Cardiac muscle cell (in vitro differentiated cells and primary cell): ENCODE measurements at places on chromosomes 2 and 18.

GRCh38 chr18:65934874-65935273 lies 184.1 kb downstream of the CDH7 start:
- DNase-seq = no peak
- no peaks in the 10 kb centered on the region for H3K27me3 ChIP-seq
- H3K4me3 ChIP-seq = no peak overlapping the region

GRCh38 chr18:76488190-76488589 lies 6.9 kb downstream of the ZNF516 start:
- no peaks in the 10 kb centered on the region for H3K27me3 ChIP-seq
- no peak overlapping the region for H3K27ac ChIP-seq
- DNase-seq = peak; percentile 87

DNA sequence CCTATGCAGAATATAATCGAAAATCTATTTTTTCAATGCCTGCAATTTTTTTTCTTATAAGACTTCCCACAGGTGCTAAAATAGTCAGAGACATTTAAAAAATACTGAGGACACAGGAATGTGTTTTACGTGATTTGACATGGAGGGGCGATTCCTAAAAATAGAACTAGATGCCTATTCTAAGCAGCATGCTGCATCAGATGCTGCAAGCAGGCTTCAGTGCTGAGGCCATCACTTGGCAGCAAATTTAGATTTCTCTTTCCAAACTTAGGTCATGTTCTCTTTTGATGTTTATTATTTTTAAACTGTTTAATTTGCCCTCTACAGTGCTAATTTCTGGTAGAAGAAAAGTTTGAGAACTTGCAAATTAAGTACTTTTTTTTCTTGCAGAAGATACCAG lies 43.7 kb upstream of the NCK2 start:
- H3K4me1 ChIP-seq = peaks cover 9% of the 10 kb centered on the region
- no peaks in the 10 kb centered on the region for H3K27me3 ChIP-seq
- no peaks in the 10 kb centered on the region for H3K36me3 ChIP-seq
- no peak overlapping the region for H3K4me3 ChIP-seq

- H3K4me1 ChIP-seq = no peaks in the 10 kb centered on the region
- DNase-seq = no peak
- H3K27ac ChIP-seq = no peak overlapping the region
- no peaks in the 10 kb centered on the region for H3K27me3 ChIP-seq
Observed at GRCh38 chr2:29336341-29337241, 221.4 kb downstream of the CLIP4 start.

DNA sequence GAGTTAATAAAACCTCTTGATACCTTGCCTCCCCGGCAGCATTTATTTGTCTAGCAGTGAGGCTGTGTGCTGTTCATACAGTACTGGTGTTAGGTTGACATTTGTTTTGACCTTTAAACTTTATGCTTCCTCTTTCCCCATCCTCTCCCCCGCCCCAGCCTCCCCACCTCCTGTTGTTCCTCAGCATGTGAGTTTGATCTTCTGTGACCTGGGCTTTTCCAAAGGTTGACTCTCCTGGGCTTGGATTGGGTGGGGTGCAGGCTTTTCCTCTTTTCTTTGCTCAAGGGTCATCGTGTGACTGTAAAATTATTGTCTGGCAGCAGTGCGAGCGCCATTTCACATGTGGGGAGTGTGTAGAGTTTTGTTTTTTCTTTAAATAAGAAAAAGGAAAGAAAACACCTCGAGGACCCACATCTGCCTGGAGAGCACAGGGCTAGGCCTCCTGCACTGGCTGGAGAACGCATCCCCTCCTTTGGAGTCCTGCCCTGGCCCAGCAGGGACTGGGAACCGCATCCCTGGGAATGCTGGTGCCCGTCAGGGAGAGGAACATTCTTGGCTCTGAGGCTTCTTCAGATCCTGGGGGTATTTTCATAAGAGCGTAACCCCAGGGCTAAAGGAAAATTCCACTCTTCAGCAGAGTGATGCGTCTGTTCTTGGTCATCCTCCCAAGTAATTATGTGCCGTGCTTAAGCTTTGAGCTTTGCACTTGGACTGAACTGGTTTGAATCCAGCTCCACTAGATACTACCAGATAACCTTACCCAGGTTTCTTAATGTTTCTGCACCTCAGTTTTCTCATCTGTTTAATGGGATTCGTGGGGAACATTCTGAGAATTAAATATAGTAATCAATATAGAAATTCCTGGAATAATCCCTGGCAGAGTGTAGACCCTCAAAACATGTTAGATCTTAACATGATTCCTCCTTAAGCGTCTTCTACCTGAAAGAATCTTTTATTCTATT lies 91.5 kb downstream of the SETBP1 start:
- H3K36me3 ChIP-seq = no peaks in the 10 kb centered on the region
- DNase-seq = no peak
- H3K27ac ChIP-seq = peak overlapping the region; percentile 5
- no peaks in the 10 kb centered on the region for H3K27me3 ChIP-seq
- no peak overlapping the region for H3K4me3 ChIP-seq

DNA sequence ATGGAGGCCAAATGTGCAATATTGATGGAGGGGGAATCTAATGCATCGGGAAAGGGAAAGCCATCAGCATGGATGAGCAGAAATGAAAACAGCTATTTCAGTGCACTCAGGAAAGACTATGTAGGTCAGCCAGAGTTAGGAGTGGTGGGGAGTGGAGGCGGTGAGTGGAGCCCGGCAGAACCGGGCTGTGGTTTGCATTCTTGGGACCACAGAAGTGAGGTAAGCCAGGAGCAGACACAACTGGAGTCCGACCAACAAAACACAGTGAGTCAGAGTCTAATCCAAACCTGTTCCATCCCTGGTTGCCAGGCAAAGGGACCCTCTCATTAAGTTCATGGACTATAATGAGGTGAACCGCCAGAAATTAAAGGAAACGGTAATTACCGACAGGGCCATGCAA lies 61.1 kb upstream of the RAB12 start:
- H3K4me1 ChIP-seq = no peaks in the 10 kb centered on the region
- no peak for DNase-seq
- H3K27ac ChIP-seq = no peak overlapping the region
- H3K36me3 ChIP-seq = no peaks in the 10 kb centered on the region
- no peaks in the 10 kb centered on the region for H3K27me3 ChIP-seq

DNA sequence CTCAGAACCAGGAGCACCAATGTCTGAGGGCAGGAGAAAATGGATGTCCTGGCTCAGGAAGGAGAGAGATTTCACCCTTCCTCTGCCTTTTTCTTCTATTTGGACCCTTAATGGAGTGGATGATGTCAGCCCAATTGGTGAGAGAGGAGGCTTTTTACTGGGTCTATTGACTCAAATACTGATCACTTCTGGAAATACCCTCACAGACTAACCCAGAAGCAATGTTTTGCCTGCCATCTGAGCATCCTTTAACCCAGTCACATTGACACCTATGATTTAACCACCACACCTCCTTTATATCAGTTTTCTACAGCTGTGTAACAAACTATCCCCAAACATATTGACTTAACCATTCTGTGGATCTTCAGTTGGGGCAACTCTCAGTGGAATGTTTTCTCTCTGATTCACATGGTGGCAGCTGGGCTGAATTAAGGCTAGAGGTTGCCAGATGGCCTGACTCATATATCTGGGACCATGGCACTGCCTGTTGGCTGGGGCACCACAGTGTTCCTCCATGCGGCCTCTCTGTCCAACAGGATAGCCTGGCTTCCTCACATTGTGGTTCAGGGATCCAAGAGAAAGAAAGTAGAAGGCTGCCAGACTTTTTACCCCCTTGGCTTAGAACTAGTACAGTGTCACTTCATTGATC lies 18.2 kb upstream of the MBOAT2 start:
- H3K36me3 ChIP-seq = no peaks in the 10 kb centered on the region
- H3K27ac ChIP-seq = no peak overlapping the region
- H3K27me3 ChIP-seq = no peaks in the 10 kb centered on the region
- no peaks in the 10 kb centered on the region for H3K4me1 ChIP-seq
- H3K4me3 ChIP-seq = no peak overlapping the region
- DNase-seq = no peak

DNA sequence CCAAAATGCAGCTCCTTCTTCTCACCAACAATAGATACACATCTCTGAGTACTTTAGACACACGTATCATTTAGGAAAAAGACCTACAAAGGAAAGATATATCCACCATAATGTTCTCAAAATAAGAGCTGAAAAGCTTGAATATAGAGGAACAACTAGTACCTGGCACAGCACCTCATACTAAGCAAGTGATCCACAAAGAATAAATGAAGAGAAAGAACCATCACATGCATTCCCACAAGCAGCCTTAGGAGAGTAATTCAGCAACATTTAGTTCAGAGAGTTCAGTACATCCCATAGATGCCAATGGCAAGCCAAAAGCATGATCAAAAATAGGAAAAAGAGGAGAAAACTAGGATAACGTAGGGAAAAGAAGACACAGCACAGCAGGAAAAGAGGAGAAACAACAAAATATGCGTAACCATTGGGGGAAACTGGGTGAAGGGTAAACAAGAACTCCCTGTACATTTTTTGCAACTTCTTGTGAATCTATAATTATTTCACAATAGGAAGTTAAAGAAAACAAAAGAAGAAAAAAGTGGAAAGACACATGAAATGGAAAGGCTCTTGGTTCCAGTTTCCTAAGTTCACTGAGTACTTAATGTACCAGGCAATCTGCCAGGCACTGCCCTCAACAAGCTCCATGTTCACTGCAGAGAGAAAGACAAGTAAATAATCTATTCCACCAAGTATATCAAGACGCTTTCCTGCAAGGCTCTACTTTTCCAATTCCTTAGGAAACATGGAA lies 22.3 kb downstream of the CLASP1 start:
- no peaks in the 10 kb centered on the region for H3K4me1 ChIP-seq
- H3K27ac ChIP-seq = no peak overlapping the region
- H3K36me3 ChIP-seq = no peaks in the 10 kb centered on the region
- no peaks in the 10 kb centered on the region for H3K27me3 ChIP-seq
- DNase-seq = peak; percentile 96

- H3K36me3 ChIP-seq = no peaks in the 10 kb centered on the region
- no peak overlapping the region for H3K4me3 ChIP-seq
- no peaks in the 10 kb centered on the region for H3K27me3 ChIP-seq
- peaks cover 12% of the 10 kb centered on the region for H3K4me1 ChIP-seq
- no peak overlapping the region for H3K27ac ChIP-seq
Observed at GRCh38 chr2:119315241-119315925, 51.3 kb downstream of the C2orf76 start.

DNA sequence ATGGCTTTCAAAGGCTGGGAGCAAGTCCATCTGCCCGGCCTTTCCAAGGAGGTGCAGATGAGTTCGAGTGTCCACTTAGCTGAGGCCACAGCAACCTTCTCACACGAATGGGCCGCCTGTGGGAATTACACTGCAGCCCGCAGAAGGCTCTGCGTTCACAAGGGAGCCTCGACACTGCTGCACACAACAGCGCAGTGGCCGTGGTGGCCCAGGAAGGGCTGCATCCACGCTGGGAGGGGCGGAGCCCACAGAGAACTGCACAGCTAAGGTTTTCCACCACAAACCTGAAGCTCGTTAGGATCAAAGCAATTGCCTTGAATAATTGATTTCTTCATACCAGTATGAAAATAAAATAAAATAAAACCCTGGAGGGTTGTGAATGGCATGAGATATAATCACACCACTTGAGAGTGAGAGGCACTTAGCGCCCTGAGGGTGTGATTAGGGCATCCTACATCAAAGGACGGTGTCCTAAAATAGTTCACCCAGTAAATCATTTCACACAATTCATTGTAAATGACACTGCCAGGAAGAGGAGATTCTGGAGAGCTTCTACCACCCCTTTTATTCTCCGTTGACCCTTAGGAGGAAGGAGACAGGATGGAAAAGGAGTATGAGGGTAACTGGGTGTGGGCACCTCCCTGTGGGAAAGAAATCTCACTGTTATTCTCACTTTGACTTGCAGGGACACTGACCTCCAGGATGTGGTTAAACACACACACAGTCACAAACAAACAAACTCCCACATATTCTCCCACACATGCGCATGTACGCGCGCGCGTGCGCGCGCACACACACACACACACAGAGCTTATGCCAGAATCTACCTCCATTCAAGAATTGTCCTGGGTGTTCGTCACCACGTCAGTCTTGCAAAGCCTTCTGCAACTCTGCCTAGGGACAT lies 256.6 kb upstream of the ID2 start:
- H3K4me1 ChIP-seq = no peaks in the 10 kb centered on the region
- H3K27ac ChIP-seq = no peak overlapping the region
- H3K36me3 ChIP-seq = no peaks in the 10 kb centered on the region
- H3K4me3 ChIP-seq = no peak overlapping the region
- no peak for DNase-seq
- no peaks in the 10 kb centered on the region for H3K27me3 ChIP-seq

GRCh38 chr2:120399889-120400240 lies 53.9 kb downstream of the INHBB start:
- H3K27me3 ChIP-seq = peaks cover 16% of the 10 kb centered on the region
- no peak overlapping the region for H3K4me3 ChIP-seq
- H3K27ac ChIP-seq = no peak overlapping the region
- peaks cover 13% of the 10 kb centered on the region for H3K4me1 ChIP-seq
- H3K36me3 ChIP-seq = no peaks in the 10 kb centered on the region
- no peak for DNase-seq

- no peaks in the 10 kb centered on the region for H3K4me1 ChIP-seq
- no peak for DNase-seq
- no peak overlapping the region for H3K27ac ChIP-seq
- no peaks in the 10 kb centered on the region for H3K36me3 ChIP-seq
Observed at GRCh38 chr2:11729362-11730212, 16.8 kb upstream of the LPIN1 start.

DNA sequence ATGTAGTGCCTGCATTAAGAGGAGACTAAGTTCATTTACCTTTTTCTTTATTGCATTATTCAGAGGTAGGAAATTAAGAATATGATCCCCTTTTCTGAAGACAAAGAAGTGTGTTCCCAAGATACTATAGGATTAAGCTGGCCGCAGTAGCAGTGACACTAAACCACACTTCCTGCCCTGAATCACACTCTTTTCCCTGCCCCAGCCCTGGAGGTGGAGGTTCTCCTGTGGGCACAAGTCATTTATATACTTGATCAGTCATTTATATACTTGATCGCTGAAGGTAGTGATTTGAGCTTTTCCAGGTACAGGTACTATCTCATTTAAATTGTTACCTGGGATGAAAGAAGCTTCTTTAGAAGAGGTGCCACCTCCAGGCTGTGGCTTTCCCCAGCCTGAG lies 78.6 kb downstream of the ARMC9 start:
- DNase-seq = no peak
- H3K36me3 ChIP-seq = peaks cover 19% of the 10 kb centered on the region
- H3K27ac ChIP-seq = no peak overlapping the region
- no peak overlapping the region for H3K4me3 ChIP-seq

- H3K4me1 ChIP-seq = peaks cover 3% of the 10 kb centered on the region
- DNase-seq = no peak
- no peak overlapping the region for H3K27ac ChIP-seq
Observed at GRCh38 chr2:80068038-80068731, 236.4 kb downstream of the LRRTM1 start.

- H3K4me3 ChIP-seq = no peak overlapping the region
- H3K4me1 ChIP-seq = no peaks in the 10 kb centered on the region
- no peak overlapping the region for H3K27ac ChIP-seq
- no peaks in the 10 kb centered on the region for H3K27me3 ChIP-seq
Observed at GRCh38 chr2:8693157-8693821, 11.4 kb downstream of the ID2 start.

DNA sequence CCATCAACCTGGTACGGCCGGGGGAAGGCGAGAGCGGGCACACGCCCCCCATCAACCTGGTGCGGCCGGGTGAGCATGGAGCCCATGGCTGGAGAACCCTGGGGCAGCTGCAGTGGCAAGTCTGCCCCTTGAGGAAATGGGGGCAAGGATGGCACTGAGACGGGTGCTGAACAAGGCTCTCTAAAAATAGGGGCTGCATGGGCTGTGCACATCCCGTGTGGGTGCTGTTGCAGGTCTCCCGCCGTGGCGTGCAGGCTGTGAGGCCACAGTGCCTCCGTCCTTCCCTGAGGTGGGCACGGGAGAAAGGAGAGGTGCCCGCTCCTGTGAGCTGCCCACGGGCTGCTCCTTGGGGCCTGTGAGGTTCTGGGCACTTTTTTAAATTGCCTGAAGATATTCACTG lies 99.2 kb downstream of the NFATC1 start:
- H3K4me3 ChIP-seq = no peak overlapping the region
- H3K4me1 ChIP-seq = peaks cover 8% of the 10 kb centered on the region
- DNase-seq = no peak
